Stimulated activated CD8-positive, alpha-beta memory T cell treated with anti-CD3 and anti-CD28 coated beads, Interleukin-2, amount 100 ng/mL, for 1 hour (primary cell): ENCODE measurements at places on chromosomes 1 and 21.

DNA sequence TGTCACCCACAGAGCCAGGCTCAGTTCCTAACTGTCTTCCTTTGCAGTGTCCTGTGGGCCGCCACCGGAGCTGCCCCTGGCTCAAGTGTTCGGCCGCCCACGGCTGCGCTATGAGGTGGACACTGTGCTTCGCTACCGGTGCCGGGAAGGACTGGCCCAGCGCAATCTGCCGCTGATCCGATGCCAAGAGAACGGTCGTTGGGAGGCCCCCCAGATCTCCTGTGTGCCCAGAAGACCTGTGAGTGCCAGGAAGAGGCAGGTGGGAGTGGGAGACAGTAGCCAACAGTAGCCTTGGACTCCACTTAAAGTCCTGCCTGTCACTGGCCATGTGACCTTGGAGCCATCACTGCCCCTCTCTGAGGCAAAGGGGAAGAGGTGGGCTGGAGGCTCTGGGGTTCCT is 16.6 kb downstream of the BCAN start:
- DNase-seq: no peak

GRCh38 chr21:35658242-35658641 is 402.1 kb downstream of the SETD4 start:
- no peak for DNase-seq

GRCh38 chr1:82848043-82848442 is 1047.3 kb downstream of the ADGRL2 start:
- no peak for DNase-seq

DNA sequence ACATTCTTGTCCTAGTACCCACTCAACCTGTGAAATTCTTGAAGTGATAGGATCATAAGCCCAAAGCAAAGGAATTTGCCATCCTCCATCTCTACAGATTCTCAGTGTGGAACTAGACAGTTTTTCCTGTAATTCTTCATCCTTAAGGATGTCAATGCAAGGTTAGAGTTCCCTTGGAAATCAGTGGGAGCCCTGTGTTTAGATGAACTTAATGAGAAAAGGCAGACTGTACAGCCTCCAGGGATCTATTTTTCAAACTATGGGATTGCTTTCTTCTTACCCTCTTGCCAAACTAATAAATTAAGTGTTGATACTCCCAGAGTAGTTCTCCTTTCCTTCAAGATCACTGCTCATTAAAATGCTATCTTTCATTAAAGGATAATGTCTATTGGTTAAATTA is 78.1 kb upstream of the OLFM3 start:
- no peak for DNase-seq

GRCh38 chr1:47838562-47839432 is 158.4 kb downstream of the TRABD2B start:
- no peak for DNase-seq

DNA sequence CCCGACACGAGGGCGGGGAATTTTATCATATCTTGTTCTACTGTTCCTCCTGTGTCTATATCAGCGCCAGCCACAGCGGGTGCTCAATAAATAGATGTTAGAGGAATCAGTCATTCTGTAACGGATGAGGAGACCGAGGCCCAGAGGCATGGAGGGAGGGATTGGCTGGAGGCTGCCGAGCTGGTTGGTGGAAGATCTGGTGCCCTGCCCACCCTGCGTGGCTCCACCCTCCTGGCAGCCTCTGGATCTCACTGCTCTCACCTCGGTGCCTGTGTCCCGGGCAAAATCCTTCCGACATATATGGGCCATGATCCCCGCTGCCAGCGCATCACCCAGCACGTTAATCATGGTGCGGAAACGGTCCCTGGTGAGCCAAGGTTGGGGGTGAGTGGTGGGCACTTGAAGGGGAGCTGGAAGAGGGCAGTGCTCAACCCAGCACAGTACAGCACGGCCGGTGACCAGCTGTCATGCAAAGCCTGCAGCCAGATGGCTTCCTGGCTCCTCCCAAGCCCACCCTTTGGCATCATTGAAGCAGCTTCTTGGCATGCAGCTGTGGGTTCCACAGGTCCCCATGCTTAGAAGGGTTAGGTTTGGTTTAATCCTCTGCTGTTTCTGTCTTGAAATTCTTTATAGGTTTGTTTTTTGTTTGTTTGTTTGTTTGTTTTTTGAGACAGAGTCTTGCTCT is 26.7 kb downstream of the PODN start:
- no peak for DNase-seq

GRCh38 chr1:235632506-235633401 is 16.8 kb downstream of the GNG4 start:
- no peak for DNase-seq

- DNase-seq: no peak
These were observed 6.7 kb upstream of the GPR25 start for GRCh38 chr1:200866116-200866515.

GRCh38 chr1:27099587-27100334 is 55.2 kb downstream of the SLC9A1 start:
- no peak for DNase-seq
